ENCODE measurements at places on chromosomes 5 and 9.

DNA sequence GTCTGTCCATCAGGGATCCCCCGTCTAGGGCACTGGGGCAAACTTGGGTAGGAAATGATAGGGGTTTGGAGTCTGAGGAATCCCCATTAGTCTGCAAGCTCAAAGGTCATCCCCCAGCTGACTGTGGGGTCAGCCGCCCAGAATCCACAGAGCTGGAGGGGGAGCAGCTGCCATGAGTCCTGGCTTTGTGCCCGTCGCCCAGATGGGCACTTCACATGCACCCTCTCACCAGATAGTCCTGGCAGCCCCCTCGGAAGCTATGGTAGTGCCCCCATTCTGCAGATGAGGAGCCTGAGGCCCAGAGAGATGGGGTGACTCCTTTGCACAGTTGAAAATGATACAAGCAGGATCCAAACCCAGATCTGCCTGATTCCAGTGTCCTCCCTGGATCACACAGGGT is 35.7 kb upstream of the RPL26L1 start:
- DNase-seq: no peak

GRCh38 chr5:137916923-137917322 is 27.7 kb downstream of the PKD2L2 start:
- DNase-seq: no peak

- DNase-seq: no peak
Measured at GRCh38 chr5:94941122-94941755, 322.8 kb downstream of the SLF1 start.

GRCh38 chr5:15943487-15943886 is 236.1 kb downstream of the MARCHF11 start:
- DNase-seq: no peak

DNA sequence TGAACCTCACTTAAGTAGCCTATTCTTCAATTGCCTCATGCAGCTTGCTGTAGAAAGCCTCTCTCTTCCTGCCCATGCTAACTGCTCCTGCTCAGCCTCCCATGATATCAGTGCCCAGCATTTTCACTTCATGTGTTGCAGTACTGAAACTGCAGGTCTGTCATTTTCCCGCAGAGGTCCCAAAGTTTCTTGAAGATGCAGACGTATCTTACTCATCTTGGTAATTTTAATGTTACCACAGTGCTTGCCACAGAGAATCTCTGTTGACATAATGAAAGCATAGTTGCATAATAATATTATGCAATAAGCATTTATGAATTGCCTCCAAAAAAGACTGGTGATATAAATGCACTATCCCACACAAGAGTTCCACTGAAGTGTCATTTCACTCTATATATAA is 561.1 kb upstream of the DAP start:
- DNase-seq: no peak

GRCh38 chr9:81690251-81690851 is 1.0 kb upstream of the TLE1 start:
- DNase-seq: no peak

DNA sequence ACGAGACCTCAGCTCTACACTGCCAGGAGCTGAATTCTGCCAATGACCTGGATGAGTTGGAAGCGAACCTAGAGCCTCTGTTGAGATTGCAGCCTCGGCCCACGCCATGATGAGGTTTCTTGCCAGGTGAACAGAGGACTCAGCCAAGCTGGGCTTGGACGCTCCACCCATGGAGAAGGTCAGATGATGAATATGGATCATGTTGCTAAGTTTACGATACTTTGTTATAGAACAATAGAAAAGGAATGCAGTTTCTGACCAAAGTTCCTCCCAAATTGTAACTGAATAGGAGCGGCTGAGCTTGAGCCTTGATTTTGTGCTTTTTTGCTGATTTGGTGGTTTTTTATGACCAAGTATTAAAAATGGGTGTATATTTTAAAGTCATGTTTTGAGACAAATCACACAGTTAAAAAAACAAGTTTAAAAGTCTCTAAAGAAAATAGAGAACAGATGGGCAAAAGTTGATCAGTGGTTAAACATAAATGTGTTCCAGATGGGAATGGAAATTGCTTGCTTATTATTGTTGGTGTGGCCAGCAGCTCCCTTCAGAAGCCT is 32.9 kb downstream of the ROPN1L start:
- DNase-seq: no peak

- no peak for DNase-seq
Measured at GRCh38 chr9:122126331-122127261, 33.0 kb downstream of the NDUFA8 start.

- DNase-seq: peak; percentile 83
Measured at GRCh38 chr9:136225748-136226679, 19.6 kb downstream of the QSOX2 start.

DNA sequence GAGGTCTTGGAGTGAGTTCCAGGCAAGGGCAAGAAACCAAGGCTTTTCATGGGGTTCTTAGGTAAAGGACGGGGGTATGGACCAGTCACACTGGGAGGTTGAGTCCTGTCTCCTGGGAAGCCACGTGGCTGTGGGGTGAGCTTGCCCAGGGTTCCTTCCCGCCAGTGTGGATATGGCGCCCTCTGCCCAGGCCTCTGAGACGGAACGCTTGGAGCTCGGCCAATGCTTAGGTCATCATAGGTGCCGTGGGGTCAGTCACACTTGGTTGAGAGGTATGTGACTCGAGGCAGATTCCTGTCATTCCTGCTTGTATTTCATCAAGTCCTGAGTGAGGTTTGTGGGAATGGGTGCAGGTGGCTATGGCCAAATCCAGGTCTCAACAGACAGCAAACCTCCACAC is 46.2 kb downstream of the TENT4A start:
- peak; percentile 30 for DNase-seq

- DNase-seq: peak; percentile 58
Measured at GRCh38 chr5:133552925-133553525, 59.3 kb downstream of the FSTL4 start.

DNA sequence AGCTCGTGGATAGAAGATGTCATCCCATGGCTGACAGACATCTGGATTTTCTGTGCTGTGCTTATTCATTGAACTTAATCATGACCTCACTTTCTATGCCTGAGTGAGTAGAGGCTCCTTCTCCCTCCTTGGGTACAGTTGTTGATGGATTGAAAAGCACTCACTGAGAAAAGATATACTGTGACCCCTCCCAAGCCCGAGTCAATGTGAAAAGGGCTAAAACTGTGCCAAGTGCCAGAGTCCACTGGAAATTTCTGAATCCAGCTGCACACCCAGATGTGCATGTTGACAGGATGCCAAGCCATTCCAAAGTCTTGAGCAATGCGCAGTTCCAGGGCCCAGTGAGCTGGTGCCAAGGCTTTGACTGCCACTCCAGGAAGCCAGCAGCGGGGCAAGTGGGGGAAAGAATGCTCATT is 473.0 kb downstream of the NTRK2 start:
- DNase-seq: no peak

DNA sequence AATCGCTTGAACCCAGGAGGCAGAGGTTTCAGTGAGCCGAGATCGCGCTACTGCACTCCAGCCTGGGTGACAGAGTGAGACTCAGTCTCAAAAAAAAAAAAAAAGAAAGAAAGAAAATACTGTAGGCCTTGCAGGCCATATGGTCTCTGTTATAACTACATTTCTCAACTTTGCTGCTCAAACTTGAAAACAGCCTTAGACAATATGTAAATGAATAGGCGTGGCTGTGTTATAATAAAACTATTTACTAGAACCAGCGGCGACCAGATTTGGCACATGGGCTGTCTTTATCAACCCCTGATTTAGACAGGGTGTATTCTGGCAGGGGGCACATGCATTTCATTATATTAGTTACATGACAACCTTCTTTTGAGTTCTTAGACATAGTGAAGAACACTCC is 130.0 kb downstream of the C9orf152 start:
- no peak for DNase-seq

DNA sequence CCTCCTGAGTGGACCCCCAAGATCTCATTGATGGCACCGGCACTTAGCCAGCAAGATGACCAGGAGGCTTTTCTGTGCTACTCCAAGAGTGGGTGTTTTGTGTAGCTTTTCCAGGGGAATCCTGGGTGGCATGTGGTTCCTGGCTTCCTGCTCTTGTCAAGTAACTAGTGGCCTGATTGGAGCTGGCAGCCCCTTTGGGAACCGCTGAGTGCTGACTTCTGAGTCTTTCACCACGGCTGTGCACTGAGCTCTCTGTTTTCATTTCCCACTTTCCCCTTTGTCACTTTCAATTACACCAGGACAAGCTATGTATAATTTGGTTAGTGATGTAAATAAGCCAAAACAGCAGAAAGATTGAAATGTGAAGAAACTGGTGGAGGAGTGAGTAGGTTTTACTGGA is 255.4 kb downstream of the GOLPH3 start:
- no peak for DNase-seq

GRCh38 chr5:137209232-137209809 is 289.8 kb downstream of the SPOCK1 start:
- DNase-seq: no peak

DNA sequence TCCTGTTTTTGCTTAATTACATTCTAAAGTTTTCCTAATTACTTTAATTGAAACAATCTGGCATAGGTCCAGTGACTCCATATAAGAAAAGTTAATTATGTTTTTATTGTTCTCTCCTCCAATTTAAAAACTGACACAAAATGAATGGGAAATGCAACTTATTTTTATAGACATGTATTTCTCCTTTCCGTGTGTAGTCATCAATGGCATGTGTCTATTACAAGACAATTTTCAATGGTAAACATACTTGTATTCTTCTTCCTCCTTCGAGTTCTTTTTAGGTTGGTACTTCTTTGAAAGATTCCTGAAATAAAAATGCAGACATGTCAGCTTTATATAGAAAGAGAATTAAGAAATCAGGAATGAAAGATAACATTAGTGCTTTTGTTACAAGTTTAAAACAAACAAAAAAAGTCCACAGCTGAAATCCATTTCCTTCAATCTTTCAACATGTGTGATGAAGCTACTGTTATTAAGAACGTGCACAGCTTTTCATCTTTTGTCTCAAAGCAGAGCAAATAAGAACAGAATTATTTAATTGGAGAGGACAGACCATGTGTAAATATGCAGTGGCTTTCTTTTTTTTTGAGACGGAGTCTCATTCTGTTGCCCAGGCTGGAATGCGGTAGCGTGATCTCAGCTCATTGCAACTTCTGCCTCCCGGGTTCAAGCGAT is 63.8 kb downstream of the FNBP1 start:
- DNase-seq: no peak

GRCh38 chr9:77866878-77867277 is 164.7 kb downstream of the GNAQ start:
- DNase-seq: no peak

DNA sequence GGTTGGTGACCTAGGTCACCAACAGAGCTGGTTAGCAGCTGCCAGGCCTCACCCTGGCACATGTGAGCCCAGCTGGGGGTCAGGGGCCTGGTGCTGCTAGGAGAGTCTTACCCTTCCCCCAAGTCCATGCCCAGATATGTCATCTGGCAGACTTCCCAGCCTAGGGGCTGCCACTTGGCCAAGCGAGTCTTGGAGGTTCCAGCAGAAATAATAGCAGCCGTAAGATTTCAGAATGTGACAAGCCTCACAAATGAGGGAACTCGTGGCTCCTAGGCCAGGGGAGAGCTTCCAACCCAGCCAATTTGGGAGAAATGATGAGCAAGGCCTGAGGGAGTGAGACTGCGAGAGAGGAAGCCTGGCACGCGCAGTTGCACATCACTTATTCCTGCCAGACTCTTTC is 11.1 kb downstream of the URM1 start:
- DNase-seq: no peak

- DNase-seq: no peak
Measured at GRCh38 chr5:139105621-139106071, 92.5 kb downstream of the SIL1 start.

GRCh38 chr5:16931334-16932110 is 4.6 kb downstream of the MYO10 start:
- DNase-seq: no peak

GRCh38 chr9:93039976-93040375 is 18.5 kb upstream of the SUSD3 start:
- DNase-seq: no peak

GRCh38 chr9:119126040-119126439 is 243.2 kb downstream of the BRINP1 start:
- DNase-seq: no peak

GRCh38 chr5:113527746-113528145 is 14.3 kb downstream of the YTHDC2 start:
- no peak for DNase-seq

DNA sequence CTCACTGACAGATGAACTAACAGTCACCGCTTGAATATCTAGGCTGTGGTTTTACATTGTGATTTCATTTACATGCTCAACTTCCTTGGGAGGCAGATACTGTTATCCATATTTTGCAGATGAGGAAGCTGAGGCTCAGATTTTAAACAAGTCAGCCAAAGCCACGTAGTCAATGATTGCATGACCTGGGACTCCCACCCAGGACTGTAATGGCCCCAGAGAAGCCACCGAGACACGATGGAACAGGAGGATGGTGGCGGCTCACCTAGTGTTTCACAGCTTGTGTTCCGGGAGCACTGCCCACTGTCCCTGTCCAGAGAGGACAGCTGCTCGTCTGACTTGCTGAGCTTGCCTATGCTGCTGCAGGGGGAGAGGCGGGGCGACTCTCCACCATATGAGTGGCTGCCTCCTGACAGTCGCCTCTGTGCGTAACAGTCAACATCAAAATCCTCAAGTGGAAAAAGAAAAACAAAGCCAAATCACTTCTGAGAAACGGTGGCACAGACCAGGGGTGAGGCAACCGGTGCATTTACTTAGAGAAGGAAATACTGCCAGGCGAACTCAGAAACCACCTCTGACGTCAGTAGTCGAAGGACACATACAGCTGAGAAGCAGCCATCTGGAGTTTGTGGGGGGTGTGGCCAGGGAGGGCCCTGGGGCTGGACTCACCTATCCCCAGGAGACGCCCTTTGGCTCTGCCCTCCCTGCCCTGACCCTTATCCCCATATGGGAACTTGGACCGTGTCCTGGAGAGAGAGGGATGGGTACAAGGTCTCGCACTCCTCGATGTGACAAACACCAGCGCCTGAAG is 82.5 kb downstream of the PRRT1B start:
- DNase-seq: no peak

GRCh38 chr9:101005246-101005645 is 23.3 kb upstream of the PLPPR1 start:
- DNase-seq: no peak

GRCh38 chr9:35816708-35817107 is 1.9 kb upstream of the HINT2 start:
- DNase-seq: no peak

GRCh38 chr9:114693248-114693855 is 11.4 kb upstream of the TEX48 start:
- DNase-seq: no peak

DNA sequence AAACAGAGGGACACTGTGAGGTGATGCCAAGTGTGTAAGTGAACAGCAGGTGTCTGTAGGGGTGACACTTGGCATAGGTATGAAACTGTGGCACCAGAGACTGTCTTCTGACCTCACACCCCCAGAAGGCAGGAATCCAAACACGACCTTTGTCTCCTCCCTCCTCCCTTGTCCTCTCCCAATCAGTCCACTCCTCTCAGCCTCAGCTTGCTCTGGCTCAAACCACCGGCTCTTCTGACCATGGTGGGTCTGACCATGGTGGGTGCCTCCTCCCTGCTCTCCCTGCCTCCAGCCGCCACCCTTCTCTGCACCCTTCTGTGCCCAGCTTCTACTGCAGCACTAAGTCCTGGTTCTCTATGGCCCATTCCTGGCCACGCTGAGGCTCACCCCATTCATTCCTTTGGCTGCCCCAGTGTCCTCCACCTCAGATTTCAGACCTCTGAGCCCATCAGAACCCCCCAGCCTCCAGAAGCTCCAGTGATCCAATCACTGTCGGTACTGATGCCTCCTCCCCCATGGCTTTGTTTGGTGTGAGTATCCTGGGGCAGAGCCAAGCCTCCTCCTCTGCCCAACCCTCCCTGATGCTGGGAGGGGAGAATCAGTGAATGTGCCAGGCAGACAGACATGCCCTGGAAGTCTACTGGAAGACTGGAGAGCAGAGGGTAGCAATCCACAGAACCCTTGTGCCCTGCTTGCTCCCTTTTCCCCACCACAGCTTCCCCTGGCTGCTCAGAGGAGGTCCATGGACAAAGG is 1.7 kb upstream of the ARID3C start:
- DNase-seq: no peak
